Hepatocyte (in vitro differentiated cells): ENCODE measurements at places on chromosomes 3 and 15. TPM values are rescaled to one million over a fixed set of nuclear protein-coding genes. Genes with fewer than 3 reads are reported as not detected.

MOBP gene
- polyA plus RNA-seq: 0.17 TPM in 1 of 2 replicates, not detected in the other

SEMA3G gene
- polyA plus RNA-seq: 0.48 and 1.5 TPM in 2 replicates

IGSF11 gene
- 0.45 and 1.0 TPM in 2 replicates for polyA plus RNA-seq

DNA sequence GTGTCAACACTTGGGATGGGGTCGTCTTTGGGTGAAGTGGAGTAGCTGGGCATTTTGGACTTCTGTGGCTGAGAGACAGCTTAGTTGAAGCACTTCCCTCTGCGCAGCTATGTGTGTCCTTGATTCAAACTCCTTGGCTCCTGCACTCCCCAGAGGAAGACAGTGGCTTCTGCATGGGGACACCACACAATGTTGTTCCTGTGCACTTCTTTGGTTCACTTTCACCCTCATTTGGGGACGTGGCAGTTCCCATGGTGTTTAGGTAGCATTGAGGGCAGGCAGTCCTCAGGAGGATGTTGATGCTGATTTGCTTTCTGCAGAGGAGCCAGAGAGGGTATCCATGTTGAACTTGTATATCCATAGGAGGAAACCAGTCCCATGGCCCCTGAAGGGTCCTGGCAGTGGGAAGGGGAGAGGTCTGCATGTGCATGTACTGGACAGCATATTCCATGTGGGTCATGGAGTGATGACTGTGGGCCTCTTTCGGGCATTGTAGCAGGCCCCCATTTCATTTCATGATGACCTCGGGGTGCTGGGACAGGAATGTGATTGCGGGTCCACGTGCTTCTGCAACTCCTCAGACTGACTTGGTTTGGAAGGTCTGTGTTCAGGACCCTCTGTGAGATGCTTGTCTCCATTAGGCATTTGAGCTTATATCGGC lies 135.4 kb downstream of the SNRPN start:
- DNase-seq: no peak

DNA sequence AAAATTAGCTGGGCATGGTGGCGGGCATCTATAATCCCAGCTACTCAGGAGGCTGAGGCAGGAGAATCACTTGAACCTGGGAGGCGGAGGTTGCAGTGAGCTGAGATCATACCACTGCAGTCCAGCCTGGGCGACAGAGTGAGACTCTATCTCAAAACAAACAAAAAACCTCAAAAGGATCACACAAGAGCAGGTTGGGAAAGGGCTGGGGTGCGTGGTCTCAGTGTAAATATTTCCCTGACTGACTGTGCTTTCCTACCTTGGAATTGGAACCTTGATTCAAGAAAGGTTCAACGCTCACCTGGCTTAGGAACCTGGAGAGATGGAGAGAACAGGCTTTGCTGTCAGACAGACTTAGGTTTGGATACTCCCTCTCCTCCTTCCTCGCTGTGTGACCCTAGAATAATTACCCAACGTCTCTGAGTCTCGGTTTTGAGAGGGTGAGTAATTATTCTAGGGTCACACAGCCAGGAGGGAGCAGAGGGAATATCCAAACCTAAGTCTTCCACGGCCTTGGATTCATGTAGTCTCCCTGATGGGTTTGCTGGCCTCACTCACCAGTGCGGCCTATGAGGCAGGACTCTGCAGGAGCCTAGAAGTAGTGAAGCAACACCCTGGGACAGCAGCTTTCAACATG lies 24.6 kb downstream of the CYP19A1 start:
- DNase-seq: no peak

DNA sequence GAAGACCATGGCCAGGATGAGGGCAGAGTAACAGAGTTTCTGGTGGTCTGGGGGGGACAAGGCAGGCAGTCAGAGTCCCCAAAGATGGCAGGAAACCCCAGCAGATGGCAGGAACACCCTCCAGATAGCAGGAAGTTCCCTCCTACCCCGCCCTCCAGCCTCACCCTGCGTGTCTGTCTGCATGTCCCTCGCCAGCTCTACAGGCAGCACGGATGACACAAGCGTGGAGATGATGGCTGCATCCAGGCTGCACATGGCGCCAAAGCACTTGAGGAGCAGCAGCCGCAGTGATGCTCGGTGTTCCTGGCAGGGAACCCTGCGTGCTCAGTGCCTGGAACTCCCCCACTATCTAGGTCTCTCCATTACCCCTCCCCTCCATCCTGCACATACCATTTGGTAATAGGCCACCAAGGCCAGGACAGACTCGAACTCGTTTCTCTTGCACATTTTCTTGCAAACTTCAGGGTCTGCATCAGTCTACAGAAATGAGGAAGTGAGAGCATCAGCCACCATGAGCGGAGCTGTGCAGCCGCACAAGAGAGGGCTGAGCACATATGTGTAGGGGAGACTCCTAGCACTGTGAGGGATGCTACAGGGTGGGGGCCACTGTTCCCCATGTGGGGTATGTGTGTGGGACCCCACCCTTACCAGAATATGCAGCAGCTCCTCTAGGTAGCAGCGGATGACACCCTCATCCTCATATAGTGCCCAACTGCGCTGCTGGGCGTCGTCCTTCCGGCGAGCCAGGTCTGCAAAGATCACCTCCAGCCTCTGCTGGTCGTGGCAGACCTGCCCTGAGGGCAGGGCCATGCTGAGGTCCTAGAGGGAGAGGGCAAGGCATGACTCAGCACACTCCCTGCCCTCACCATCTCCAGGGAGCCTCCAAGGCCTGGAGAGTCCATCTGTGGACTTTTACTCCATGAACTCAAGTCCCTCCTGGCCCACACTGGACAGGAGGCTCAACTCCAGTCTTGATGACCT lies 6.0 kb downstream of the NCKIPSD start:
- DNase-seq: no peak

GRCh38 chr3:150528354-150528797 lies 17.9 kb downstream of the SERP1 start:
- no peak for DNase-seq

TIMP4 gene
- polyA plus RNA-seq: 4.7 and 5.4 TPM in 2 replicates

MYZAP gene
- 12.0 and 17.0 TPM in 2 replicates for polyA plus RNA-seq

GP9 gene
- not detected in 2 replicates for polyA plus RNA-seq

DNA sequence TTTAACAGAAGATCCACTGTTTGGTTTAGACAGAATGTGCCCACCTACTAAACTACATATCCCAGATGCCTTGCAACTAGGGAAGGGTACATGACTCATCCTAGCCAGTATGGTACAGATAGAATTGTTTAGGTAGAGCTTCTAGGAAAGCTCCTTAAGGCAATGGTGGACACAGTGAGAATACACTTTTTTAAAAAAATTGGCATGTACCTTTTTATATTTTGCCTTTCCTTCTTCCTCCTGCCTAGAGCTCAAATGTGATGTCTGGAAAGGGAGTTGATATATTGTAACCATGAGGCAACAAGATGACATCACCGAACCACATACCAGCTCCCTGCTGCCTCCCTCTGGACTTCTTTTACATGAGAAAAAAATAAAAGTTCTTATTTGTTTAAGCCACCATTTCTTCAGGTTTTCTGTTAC lies 14.4 kb upstream of the C3orf80 start:
- peak; percentile 47 for DNase-seq

- no peak for DNase-seq
These were observed 80.1 kb downstream of the AQR start for GRCh38 chr15:34889476-34889875.

DNA sequence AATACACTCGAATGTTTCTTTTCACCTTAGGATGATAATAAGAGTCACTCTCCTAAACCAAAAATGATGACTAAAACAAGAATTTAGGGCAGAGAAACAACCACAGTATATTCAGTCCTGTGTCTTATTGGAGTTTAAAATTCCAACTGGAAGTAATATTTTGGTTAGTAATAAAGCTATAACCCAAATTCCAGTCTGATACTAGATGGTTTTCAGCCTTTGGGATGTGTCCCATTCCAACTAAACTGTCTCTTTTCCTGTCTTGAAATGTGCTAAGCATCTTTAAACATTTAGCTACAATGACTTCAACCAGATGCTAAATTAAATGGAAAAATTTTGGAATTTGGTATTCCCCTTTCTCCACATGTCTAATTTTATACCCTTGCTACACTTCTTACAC lies 510.0 kb downstream of the ROBO1 start:
- no peak for DNase-seq

DNA sequence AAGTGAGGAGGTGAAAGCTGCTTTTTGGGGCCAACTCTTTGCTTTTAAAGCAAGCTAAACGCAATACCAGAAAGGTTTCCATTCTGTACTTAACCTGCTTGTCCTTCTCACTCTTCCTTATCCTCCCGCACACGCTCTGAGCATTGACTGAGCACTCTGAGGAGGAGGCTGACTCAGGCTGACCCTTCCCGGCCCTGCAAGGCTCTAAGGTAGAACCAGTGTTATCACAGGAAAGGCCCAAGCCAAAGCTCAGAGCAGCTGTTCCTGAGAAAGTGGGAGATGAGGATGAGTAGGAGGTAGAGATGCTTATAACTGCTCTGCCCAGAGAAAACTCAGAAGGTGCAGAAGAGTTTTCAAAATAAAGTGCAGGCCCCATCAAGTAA lies 2.3 kb downstream of the B3GNT5 start:
- peak; percentile 47 for DNase-seq

DNA sequence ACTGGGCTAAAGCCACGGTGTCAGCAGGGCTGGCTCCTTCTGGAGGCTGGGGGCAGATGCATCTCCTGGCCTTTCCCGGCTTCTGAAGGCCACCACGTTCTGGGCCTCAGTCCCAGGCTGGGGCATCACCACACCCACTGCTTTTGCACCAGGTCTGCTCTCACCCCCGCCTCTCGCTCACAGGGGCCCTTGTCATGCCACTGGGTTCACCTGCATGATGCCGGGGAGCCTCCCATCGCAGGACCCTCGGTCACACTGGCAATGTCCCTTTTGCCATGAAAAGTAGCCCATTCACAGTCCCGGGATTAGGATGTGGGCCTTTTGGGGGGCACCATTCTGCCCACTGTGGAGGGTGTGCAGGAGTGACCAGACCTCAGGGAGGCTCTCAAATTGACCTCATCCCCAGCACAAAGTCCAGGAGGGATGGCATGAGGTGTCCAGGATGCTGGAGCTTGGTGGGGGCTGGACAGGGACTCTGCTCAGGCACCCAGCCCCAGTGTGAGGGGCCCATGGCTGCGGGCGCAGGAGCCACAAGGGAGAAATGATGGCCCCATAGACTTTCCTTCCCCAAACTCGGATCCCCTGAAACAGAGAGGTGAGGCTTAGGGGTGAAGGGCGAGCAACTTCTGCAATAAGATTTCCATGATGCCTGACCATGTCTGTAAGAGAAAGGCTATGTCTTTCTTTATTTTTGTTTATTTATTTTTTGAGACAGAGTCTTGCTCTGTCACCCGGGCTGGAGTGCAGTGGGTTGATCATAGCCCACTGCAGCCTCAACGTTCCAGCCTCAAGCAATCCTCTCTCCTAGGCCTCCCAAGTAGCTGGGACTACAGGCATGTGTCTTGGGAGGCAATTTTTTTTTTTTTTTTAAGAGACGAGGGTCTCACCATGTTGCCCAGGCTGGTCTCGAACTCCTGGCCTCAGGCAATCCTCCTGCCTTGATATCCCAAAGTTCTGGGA lies 189.1 kb downstream of the GOLGA6L6 start:
- peak; percentile 22 for DNase-seq

- no peak for DNase-seq
These were observed 154.3 kb upstream of the RORA start for GRCh38 chr15:61383421-61383820.
